ENCODE measurements at places on chromosomes 11 and 22.
A peak's percentile ranks its signal among the peaks of the same experiment; 100 is the strongest.

DNA sequence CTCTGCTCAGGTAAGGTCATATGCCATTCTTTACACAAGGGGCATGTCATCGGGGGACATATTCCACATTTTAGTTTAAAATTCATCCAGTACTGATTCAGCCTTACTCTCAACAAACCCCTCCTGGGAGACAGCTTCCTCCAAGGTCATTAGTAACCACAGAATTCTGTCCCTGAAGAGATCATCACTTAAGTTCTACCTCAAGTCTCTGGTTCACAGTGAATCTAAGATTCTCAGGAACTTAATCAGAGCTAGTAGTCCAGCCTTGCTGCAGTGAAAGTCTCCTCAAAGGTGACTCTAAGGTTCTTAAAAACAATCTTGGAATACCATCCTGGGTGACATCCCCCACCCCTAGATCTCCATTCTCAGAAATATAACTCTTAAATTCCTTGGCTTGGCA lies 18.9 kb upstream of the GDPD4 start:
- DNase-seq, result no peak

DNA sequence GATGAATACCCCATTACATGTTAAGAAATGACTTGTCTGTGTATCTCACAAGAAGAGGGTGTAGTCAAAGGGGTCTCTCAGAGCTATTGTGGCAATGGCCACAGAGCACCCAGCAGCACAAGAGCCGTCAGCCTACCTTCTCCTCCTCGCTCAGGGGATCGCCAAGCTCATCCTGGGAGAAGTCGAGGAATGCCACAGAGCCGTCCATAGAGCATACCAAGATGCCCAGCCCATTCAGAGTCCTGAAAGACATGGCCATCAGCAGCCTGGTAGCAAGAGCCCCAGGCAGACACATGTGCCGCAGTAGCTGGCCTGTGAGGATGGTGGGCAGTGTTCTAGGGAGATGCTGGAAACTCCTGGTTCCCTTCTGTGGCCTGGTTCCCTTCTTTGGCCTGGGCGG lies 44.0 kb downstream of the HIRA start:
- no peak for DNase-seq

- DNase-seq, result no peak
Measured at GRCh38 chr11:87972133-87972532, 203.1 kb downstream of the RAB38 start.

DNA sequence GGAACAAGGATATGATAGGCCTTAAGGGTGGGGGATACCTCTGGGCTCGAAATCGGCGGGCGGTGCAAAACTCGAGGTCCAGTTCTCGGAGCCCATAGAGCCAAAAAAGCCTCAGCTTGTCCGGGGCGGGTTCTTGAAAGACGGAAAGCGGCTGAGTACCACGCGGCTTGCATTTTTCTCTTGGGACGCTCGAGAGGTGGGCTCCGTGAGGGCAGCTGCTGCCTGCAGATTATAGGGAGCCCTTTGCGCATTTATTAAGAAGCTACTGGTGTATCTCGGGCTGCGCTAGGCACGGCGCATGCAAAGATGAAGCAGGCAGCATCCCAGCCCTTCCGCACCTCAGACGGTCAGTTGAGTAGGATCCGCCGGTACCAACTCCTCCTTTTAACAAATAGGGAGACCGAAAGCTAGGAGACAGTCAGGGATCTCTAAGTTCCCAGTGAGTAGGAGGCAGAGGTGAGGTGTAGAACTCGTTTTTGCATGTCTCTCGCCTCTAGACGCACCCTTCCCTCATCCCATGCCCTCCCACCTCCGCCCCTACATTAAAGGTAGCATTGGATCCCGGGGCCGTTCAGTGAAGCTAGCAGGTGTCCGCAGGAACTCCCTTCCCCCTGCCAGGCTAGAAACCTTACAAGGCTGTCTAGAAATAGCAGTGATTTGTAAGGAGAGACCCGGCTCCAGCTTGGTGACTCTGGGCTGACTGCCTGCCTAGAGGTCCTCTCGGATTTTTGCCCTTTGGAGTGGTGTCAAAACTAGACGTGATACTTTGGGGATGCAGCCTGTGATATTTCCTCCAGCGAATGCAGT lies 768 bp downstream of the LDHA start:
- peak; percentile 16 for DNase-seq

DNA sequence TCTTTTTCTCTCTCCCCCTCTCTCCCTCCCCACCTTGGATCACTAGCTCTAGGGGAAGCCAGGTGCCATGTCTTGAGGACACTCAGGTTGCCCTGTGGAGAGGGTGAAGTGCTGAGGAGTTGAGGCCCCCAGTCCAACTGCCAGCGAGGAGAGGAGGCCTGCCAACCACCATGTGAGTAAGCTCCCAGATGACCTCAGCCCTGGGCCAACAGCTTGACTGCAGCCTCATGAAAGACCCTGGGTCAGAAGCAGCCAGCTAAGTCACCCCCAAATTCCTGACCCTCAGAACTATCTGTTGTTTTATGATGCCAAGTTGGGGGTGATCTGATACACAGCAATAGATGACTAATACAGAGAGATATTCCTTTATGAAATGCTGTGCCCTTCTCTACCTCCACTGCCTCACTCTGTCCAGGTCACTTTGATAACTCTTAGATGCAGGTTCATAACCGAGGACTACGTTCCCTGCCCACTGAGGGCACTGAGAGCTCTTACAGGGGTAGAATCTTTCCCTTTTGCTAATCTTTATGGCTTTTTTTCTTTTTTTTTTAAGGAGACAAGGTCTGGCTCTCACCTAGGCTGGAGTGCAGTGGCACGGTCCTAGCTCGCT lies 8.0 kb downstream of the ARFGAP3 start:
- DNase-seq, result no peak

- DNase-seq, result no peak
Measured at GRCh38 chr11:20501252-20501651, 98.2 kb upstream of the SLC6A5 start.

- DNase-seq, result no peak
Measured at GRCh38 chr11:124586238-124586860, 16.6 kb downstream of the OR8A1 start.

DNA sequence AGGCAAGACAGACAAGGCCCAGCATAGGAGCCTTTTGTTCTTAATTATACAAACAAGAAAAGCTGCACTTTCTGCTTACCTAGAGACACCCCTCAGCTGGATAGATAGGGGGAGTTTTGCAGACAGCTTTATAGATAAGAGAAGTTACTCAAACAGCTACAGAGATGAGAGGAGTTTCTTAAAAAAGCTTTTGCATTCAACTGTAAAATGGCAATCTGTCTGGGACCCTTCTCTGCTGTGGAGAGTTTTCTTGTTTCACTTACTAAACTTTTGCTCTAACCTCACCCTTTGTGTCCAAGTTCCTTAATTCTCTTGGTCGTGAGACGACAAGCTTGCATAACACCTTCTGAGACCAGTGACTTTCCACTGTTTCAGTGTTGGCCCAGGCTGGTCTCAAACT lies 103.8 kb upstream of the CHORDC1 start:
- no peak for DNase-seq

GRCh38 chr11:18540207-18541009 lies 13.7 kb upstream of the TSG101 start:
- DNase-seq, result peak; percentile 30

DNA sequence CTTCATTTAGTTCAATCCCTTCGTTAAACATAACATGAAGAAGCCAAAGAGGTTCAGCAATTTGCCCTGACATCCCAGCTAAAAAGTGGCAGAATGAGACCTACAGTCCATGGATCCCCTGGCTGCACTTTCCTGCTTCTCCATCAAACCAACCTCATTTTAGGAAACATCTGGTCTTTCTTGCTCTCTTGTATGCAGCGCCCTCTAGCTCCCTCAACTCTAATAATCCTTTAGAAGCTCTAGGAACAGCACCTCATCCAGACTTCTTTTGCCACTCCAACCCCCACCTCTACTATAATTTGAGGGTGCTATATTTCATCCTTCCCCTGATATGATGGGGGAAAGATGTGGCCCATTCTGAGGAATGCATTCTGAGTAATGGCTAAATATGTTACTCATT lies 7.4 kb downstream of the CNTF start:
- DNase-seq, result no peak

- DNase-seq, result no peak
Measured at GRCh38 chr11:443542-444199, 1.9 kb upstream of the ANO9 start.

GRCh38 chr22:29116397-29117123 lies 43.7 kb downstream of the KREMEN1 start:
- DNase-seq, result no peak

DNA sequence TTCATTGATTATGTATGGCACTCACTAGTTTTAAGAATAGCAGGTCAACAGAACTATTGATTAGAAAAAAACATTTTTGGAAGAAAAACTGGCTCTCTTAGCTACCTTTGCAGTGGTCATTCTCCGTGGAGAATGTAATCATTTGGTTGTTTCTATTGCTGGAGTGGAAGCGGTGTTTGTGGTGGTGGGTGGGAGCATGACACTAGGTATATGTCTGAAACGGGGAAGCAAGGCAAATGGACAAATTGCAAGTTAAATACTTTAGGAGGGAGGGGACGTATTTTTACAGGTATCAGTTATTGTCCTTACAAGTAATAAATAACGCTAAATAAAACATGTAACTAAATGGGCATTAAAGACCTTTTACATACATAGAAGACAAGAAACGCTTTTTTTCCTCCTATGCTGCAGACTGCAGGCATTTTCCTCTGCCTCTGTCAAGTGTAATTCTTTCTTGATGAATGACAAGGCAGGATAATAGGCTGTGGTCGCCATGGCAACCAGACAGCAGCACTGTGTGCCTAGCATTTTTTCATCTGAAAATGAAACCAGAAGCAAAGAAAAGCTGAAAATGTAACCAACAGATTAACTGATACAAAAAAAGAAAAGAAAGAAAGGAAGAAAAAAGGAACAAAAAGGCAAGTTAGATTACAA lies 46.2 kb downstream of the BLID start:
- DNase-seq, result no peak

- no peak for DNase-seq
Measured at GRCh38 chr11:95081412-95081811, 8.2 kb upstream of the ENDOD1 start.

Data from naive thymus-derived CD4-positive, alpha-beta T cell (primary cell).